GM23248 (cell line): ENCODE measurements at places on chromosomes 2 and 18.

DNA sequence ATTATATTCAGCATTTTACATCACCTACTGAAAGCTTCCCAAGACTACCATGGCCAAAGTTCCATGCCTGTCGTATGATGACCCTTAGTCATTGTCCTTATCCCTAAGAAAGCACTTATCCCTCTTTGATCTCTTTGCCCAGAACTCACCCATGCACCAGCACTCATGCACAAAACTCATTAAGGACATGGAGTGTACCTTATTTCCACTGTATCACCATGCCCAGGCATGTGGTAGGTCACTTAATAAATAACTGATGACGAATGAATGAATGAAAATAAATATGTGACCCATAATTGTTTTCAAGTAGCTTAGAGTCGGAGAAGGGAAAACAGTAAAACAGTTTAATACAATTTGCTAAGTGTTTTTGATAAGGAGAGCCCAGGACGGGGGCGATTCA is 220.1 kb downstream of the IKZF2 start:
- DNase-seq, result no peak

GRCh38 chr2:7844414-7844965 is 837.4 kb upstream of the ID2 start:
- DNase-seq, result peak; percentile 50

DNA sequence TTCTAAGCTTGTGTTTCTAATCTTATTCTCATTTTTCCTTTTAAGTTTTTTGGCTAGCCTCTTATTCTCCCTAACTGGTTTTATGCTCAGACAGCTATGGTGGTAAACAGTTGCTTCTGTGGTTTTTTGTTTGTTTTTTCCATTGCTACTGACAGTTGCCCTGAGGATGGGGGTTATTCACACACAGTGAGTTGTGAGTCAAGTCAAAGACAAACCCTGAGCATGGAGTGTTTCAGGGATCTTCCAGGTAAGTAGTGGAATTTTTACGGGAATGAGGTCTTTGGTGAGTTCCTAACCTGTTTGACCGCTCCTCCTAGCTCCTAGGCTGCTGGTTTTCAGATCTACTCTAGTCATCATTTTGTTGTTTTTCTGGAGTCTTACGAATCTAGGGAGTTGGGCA is 162.8 kb downstream of the ZNF407 start:
- DNase-seq, result no peak

- no peak for DNase-seq
Observed at GRCh38 chr2:233460726-233461441, 105.7 kb downstream of the USP40 start.

- no peak for DNase-seq
Observed at GRCh38 chr2:74063486-74063885, 78.8 kb downstream of the TET3 start.

DNA sequence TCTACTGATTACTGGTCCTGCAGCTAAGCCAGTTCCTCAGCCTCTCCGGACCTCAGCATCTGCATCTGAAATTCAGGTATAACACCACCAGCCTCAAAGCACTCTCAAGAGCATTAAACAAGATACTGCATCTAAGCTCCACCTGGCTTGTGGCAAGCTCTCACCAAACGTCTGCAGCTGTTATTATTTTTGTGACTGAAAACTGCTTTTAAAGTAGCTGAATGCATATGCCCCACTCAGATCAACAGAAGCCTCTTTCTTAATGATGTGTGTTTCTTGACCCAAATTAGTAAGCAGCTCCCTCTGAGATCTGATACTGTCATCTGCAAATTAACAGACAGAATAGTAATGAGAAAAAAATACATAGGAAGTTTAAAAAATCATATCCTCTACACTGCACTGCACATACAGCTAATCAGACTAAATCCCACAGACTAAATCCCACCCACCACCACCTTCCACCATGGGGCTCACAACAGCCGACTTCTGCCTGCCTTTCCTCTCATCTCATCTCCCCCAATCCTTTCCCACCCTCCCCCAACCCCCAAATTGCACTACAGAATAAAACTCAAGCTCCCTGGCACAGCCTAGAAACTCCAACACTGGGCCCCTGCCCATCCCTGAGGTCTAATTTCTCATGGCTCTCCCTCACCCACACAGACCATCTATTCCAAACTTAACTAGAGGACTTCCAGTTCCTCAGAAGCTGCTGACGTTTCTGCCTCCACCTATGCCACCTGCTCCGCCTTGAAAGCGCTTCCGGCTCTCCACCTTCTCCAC is 52.9 kb downstream of the TMEM163 start:
- no peak for DNase-seq

DNA sequence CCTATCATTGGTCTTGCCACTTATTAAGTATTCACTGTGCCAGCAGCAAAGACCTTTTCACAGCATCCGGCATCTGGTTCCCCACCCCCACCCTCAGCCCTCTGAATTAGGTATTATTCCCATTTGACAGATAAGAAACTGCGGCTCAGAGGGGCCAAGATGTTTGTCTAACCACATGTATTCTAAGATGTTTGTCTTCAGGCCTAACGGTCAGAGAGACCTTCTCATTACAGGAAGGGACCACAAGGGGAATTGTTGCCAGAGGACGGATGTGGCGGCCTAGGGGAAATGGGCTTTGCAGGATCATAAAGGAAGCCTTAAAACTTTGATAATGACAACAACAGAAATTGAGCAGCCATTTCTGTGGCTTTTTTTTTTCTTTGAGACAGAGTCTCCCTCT is 16.6 kb downstream of the NPPC start:
- no peak for DNase-seq

GRCh38 chr2:136916131-136916530 is 150.8 kb downstream of the THSD7B start:
- DNase-seq, result no peak

- peak; percentile 73 for DNase-seq
Observed at GRCh38 chr18:830315-830901, 18.4 kb upstream of the YES1 start.

GRCh38 chr2:20231598-20232026 is 6.7 kb upstream of the SDC1 start:
- DNase-seq, result peak; percentile 64

DNA sequence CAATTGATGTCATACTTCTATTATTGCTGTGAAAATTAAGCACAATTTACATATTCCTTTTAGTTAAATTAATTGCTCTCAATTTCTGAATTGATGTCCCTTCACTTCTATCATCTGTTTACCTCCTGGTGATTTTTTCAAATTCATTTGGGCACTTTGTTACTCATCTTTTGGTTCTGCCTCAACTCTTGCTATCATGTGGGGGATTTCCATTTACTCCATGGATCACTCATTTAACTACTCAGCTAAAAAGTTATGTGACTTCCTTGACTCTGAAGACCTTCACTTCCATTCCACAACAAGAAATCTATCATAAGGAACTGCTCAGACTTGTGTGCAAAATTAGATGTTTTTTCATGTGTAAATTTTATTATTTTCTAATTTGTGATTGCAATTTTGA is 126.2 kb downstream of the EHBP1 start:
- DNase-seq, result no peak

GRCh38 chr2:12928197-12928774 is 211.6 kb downstream of the TRIB2 start:
- peak; percentile 91 for DNase-seq

DNA sequence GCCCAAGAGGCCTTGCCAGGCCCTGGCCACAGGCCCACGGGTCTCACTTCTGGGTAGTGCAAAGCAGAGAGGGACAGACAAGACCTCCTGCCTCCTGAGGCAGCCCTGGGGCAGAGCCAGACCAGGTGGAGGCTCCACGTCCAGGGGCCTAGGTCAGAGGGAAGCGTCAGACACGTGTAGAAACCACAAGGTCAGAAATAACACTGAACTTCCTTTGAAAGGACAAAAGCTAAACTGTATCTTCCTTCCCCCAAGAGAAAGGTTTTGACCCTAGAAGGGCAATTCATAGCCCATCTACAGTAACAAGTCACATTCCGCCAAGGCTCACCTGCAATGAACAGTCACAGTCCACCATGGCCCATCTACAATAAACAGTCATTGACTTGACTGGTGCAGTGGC is 17.9 kb downstream of the SDC1 start:
- no peak for DNase-seq

- DNase-seq, result peak; percentile 49
Observed at GRCh38 chr2:58594762-58595161, 353.6 kb upstream of the FANCL start.

- no peak for DNase-seq
Observed at GRCh38 chr2:185700883-185701282, 37.7 kb upstream of the FSIP2 start.

DNA sequence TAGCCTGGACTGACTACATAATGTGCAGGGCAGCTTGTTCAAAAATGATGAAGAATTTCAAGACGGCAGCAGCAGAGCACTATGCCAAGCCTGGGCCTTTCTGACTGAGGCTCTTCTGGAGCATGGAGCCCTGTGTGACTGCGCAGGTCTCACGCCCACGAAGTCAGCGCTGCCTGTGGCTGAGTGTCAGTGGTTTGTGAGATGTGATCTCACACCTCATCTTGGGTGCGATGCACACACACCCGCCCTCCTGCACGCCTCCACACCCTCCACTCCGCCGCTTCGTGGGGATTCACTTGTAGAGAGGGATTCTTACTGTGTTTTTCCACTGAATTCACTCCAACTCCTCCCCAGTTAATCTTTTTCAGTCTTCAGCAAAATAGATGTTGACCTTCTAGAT is 103.9 kb downstream of the VIT start:
- no peak for DNase-seq

GRCh38 chr2:118644190-118644589 is 203.3 kb downstream of the EN1 start:
- DNase-seq, result no peak

- no peak for DNase-seq
Observed at GRCh38 chr2:240477916-240478315, 42.5 kb downstream of the GPC1 start.

DNA sequence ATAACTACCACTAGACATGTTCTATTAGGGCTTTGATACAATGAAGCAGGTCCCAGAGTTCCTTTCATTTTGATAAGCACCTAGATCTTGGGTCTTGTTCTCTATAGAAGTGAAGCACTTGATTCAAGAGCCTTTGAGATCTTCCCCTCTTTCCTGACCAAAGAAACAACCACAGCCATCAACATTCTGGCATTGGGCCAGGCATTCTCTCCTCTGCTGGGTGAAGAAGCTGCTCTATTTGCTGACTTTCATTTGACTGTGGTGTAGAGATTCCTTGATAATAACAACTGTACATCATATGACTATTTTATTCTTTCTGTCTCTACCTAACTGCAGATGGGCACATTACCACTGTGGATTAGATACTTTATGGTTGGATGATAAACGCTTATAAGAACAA is 96.6 kb upstream of the LYPD1 start:
- DNase-seq, result no peak

DNA sequence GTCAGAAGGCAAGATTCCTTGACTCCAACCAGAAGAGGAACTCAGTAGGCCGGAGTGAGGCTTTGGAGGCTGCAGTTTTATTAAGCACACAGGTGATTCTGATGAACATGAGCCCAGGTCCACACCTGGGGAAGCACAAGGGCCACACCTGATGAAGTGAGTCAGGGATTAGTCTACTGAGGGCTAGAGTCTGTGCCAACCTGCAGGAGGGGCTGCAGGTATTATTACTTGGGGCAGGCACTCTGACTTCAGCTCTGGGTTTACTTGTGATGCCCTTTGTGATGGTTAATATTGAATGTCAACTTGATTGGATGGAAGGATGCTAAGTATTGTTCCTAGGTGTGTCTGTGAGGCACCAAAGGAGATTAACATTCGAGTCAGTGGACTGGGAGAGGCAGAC is 75.2 kb upstream of the ZCCHC2 start:
- DNase-seq, result no peak
